Activated T-helper 9 cell treated with anti-CD3 and anti-CD28 coated beads, Interleukin-2, amount 50 U/mL, for 16 hours (primary cell): ENCODE measurements at places on chromosomes 6 and 20.

- no peak for DNase-seq
These were observed 357.9 kb downstream of the FARS2 start for GRCh38 chr6:5619249-5619648.

- no peak for DNase-seq
These were observed 124.3 kb upstream of the CNR1 start for GRCh38 chr6:88290411-88290810.

DNA sequence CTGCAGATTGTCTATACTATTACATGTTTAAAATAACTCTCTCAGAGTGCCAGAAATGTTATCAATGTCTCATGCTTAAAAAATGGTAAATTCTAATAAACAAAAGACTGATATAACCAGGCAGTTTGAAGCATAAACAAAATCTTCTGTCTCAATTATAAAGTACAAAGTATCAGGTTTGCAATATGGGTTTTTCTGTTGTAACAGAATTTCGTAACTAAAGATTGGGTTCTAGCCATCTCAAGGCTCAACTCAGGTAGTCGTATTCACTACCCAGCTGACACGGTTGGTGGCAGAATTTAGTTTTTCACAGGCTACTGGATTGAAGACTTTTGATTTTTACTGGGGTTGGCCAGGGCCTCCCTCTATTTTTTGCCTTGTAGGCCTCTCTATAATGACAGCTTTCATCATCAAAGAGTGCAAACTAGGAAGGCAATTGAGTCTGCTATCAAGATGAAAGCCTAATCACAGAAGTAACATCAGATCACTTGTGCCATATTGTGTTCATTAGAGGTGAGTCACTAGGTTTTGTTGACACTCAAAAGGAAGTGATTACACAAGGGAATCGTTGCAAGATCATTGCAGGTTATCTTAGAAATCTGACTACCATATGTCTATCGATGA lies 3.6 kb downstream of the CYP39A1 start:
- DNase-seq, result no peak

DNA sequence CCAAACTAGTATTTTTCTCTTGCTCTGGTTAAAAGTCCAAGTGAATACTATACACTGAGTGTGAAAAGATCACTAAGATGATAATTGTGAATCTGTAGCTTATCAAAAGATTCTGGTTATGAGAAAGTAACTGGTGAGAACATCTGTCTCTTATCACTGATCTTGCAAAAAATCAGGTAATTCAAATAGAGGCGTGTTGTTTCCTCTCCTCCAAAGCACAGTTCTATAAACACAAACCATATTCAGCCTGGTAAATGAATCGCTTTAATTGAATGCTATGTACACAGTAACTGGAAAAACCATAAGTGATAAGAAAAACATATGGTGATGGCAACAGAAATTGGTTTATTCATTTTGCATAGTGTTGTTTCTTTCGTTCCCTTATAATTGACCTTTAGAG lies 161.0 kb downstream of the RALGAPA2 start:
- DNase-seq, result no peak

GRCh38 chr20:54626126-54626525 lies 150.7 kb downstream of the DOK5 start:
- no peak for DNase-seq

GRCh38 chr20:63957690-63958441 lies 1.6 kb upstream of the UCKL1 start:
- no peak for DNase-seq

GRCh38 chr6:8825726-8826125 lies 390.4 kb upstream of the SLC35B3 start:
- DNase-seq, result no peak

- DNase-seq, result no peak
These were observed 58.0 kb upstream of the SLC4A11 start for GRCh38 chr20:3297079-3297378.

DNA sequence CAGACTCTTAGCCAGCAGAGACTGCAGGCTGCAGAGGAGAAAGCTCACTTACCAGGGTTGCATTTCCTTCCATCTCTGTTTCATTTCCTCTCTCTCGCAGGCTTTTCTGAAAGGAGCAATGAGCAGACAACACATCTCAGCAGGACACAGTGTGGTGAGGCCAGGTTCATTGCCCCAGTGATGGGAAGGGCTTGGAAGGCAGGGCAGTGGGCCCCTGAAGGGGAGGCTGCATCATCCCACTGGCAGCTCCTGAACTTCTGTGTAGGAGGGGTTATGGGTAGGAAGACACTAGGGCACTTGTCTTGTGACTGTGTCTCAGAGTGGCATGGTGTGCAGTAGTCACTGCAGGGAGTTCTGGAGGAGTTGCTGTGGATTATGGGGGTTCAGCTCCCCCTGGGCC lies 246.8 kb downstream of the QKI start:
- no peak for DNase-seq

- no peak for DNase-seq
These were observed 46.0 kb downstream of the KIAA1755 start for GRCh38 chr20:38214256-38215193.

GRCh38 chr6:1966713-1967112 lies 278.7 kb downstream of the GMDS start:
- no peak for DNase-seq

GRCh38 chr6:22208026-22208425 lies 88.8 kb downstream of the PRL start:
- DNase-seq, result no peak

- DNase-seq, result no peak
These were observed 32.5 kb downstream of the MUC22 start for GRCh38 chr6:31042806-31043205.

GRCh38 chr20:271069-271468 lies 13.5 kb downstream of the DEFB132 start:
- DNase-seq, result no peak

DNA sequence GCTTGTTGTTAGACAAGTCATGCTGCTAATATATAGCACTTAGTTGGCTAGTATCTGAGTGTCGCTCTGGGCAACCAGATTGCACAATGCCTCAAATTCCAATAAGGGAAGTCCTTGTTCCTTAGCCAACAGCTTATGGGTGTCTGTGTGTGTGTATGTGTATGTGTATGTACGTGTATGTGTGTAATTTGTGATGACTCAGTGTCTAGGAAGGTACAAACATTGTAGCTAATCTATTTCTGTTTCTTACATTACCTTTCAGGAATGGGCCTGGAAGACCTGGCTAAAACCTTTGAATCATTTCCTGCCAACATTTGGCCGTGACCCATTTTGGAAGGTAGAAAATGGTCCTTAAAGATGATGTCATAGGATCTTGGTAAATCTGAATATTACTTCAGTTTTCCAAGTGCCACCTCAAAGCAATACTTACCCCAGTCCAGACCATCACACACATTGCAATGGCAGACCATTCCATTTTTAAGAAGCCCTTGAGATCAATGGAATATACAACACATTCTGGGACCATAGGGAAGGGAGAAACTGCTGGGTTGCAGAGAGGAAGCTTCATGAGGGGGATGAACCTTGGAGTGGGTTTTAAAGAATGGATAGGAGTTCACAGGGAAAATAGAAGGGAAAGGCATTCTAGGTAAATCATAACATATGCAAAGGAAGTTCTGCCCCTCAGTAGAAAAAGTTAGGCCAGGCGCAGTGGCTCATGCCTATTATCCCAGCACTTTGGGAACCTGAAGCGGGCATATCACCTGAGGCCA lies 25.1 kb downstream of the NEDD9 start:
- DNase-seq, result no peak

DNA sequence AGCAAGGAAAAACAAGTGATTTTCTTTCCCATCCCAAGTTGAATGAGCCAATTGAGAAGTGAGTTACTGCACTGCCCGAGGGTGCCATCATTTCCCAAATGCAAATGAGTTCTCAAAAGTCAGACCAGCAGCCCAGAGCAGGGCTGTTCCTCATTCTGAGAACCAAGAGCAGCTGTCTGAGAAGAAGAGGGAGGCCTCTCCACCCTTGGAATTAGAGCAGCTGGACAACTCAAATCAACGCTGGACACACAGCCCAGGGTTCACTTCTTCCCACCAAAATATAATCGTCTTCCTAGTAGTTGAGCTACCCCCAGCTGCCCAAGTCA lies 4.6 kb upstream of the PREX1 start:
- DNase-seq, result no peak

- DNase-seq, result no peak
These were observed 387.8 kb downstream of the CD83 start for GRCh38 chr6:14505401-14505800.

GRCh38 chr6:89479897-89480296 lies 46.9 kb downstream of the ANKRD6 start:
- no peak for DNase-seq

DNA sequence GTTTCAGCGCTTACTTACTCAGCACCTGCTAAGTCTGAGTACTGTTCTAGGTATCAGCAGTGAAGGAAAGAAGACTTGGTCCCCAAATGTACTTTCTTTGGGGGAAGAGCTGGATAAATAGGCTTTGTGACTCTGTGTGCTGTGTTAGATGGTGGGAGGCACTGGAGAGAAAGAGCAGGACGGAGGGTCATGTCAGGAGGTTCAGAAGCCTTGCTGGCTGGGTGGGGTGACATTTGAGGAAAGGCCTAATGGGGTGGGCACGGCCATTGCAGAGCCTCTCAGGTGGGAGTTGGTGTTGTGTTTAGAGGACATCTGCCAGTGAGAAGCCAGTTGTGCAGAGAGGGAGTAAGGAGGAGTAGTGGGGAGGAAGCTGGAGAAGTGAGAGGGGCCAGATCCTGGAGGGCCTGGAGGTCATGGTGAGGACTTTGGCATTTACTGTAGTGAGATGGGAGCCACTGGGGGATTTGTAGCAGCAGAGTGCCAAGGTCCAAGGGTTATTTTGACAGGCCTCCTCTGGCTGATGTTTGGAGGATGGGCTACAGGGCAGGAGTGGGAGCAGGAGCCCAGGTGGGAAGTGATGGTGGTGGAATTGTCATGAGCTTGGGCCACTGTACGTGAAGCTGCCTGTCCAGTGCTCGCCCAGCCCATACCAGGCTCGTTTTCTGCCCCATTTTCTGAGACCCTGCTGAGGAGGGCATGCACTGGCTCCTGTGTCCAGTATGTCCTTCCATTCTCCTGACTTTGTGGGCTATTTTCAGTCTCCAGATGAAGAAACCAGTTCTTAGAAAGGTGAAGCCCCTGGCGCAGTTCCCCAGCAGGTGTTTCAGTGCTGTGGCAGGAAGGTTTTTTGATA lies 886 bp downstream of the SDCBP2 start:
- no peak for DNase-seq

GRCh38 chr6:12957321-12958051 lies 240.9 kb downstream of the PHACTR1 start:
- DNase-seq, result no peak

GRCh38 chr6:37695857-37696219 lies 1.8 kb downstream of the MDGA1 start:
- peak; percentile 7 for DNase-seq
